ENCODE measurements at places on chromosomes 13 and 19.
A peak's percentile ranks its signal among the peaks of the same experiment; 100 is the strongest.

- peak; percentile 82 for DNase-seq
Measured at GRCh38 chr19:18160971-18161635, 8.1 kb downstream of the PIK3R2 start.

- DNase-seq = peak; percentile 48
Measured at GRCh38 chr13:91346850-91347201, 661 bp upstream of the MIR17HG start.

DNA sequence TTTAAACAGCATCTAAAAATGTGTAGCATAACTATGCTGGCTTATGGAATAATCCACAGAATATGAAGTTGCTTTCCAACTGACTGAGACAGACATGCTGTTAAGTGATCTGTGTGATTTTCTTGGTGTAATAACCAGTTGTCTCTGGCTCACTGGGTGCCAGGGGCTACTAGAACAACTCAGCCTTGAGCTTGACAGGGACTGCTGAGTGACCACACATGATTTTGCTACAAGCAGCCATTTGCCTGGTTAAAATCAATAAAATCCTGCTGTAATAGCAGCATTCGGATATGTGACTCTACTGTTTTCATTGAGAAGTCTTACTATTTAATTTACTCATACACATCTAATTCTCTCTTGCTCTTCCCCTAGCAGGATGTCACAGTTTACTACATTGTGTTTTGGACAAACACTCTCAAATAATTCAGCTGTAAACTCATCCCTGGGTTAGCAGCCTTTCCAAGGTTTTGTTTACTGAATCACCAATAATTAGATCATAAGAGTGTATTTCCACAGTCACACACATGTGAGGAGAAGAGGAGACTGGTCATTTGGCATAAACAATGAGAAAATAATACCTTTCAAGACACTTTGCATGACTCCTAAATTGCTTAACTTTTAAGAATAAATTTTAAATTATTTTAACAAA, 426.2 kb downstream of the PCDH9 start:
- DNase-seq = no peak

DNA sequence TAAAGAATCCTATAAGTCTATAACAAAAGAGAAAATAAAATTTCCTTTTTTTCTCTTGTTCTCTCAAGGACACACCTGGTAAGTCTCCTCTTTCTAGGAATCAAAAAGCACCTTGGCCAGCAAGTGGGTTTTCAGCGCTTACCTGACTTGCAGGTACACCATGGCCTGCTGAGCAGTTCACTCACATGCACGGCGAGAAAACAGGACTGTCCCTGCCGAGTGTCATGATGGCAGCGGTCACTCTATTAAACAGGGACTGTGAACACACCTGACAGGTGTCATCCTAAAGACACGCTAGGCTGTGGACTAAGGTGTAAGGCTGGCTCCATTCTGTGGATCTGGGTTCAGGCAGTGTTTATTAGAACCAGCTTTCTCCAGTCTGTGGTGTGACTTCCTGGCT, 170.2 kb downstream of the TEX29 start:
- no peak for DNase-seq

- no peak for DNase-seq
Measured at GRCh38 chr13:44013758-44014291, 134.1 kb downstream of the LACC1 start.

- no peak for DNase-seq
Measured at GRCh38 chr13:29892151-29892550, 41.7 kb upstream of the UBL3 start.

DNA sequence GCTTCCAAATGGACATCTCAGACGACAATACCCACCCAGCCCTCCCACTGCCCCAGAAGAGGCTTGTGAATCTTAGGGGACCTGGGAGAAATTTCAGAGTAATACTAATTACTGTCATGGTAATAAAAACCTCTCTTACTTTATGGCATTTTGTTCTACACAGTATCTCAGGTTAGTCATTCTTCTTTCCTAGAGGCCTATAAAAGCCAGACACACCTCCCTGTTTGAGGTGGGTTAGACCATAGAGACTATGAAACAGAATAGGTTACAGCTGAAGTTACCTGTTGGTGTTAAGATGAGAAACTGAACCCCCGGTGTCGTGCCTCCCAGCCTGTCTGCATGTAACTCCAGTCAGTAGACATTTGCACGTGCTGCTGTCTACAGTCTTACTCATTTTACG, 113.9 kb downstream of the SLC7A1 start:
- DNase-seq = no peak

GRCh38 chr19:53521373-53522202, 16.4 kb upstream of the ZNF331 start:
- peak; percentile 21 for DNase-seq

DNA sequence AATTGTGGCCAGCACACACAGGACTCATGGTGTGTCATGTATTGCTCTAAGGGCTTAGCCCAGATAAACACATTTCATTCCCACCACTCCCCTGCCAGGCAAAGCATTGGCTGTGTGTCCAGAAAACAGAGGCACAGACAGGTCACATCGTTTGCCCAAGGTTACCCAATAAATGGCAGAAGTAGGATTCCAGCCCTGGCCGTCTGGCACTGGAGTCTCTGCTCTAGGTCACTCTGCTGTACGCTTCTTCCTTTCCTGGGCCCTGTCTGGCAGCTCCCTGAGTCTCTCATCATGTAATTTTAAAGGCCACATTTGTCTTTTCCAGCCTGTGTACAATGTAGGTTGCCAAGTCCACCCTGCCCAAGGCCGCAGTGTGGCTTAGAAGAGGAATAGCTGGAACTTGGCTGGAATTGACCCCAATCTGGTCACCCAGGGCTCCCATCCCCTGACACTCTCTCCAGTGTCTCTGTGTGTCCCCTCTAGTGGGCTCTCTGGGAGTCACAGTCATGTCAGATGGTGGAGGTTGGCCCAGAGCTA, 264.5 kb upstream of the TSHZ3 start:
- DNase-seq = no peak

- no peak for DNase-seq
Measured at GRCh38 chr13:29858231-29858630, 7.8 kb upstream of the UBL3 start.

DNA sequence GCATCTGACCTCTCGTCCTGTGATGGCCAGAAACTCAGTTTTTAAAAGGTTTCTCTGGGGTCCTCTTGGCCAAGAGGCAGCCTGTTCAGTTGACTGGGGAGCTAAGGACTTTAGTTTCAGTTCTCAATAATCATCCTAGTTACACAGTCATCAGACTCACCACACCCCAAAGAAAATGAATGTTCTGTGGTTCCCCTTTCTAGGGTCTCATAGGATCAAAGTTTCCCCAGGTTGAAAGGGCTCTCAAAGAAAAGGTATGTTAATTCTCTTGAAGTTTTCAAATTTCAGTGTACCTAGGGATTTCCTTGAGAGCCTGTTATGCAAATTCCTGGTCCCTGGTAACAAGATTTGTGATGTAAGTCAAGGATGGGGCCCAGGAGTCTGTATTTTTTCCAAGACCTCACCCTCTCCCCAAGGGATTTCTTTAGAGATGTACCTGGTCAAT, 94.9 kb downstream of the FAM216B start:
- peak; percentile 23 for DNase-seq

DNA sequence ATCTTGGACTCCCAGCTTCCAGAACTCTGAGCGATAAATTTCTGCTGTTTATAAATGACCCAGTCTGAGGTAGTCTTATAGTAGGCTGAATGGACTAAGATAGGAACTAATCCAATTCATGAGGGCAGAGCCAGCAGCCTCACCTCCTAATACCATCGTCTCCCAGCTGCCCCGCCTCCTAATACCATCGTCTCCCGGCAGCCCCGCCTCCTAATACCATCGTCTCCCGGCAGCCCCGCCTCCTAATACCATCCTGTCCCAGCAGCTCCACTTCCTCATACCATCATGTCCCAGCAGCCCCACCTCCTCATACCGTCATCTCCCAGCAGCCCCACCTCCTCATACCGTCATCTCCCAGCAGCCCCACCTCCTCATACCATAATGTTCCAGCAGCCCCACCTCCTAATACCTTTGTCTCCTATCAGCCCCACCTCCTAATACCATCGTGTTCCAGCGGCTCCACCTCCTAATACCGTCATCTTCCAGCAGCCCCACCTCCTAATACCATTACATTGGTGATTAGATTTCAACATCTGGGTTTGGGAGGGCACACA, 2.4 kb upstream of the ARGLU1 start:
- peak; percentile 59 for DNase-seq

DNA sequence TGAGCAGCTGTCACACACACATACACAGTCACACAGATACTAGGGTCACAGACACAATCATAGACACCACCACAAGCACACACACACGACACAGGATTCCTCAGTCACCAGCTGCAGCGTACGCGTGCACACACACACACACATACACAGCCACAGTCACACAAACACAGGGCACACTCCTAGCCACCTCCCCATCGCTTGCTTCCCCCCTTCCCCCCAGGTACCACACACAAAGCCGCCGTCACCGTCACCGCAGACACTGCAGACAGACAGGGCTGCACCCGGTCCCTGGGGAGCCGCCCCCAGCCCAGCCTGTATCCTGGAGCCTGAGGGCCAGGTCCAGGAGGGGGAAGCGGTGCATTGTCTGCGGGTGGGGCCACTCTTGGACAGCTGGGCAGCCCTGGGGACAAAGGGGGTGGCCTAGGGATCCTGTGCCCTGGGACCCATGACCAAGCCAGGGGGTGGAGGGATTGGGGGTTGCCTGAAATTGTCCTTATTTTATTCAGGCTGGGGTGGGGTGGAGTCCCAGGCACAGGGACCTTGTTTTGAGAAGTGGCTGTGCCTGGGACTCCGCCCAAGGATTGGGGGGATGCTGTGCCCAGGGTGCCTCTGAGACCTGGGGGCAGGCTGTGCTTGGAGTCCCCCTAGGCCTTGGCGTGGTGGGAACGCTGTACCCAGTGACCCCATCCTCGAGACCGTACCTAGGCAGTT, 957 bp downstream of the NUMBL start:
- no peak for DNase-seq

- no peak for DNase-seq
Measured at GRCh38 chr19:38251564-38252051, 4.6 kb downstream of the PPP1R14A start.

GRCh38 chr13:50200569-50200968, 185.3 kb downstream of the KCNRG start:
- no peak for DNase-seq

GRCh38 chr19:35342430-35342829, 5.3 kb upstream of the FFAR1 start:
- no peak for DNase-seq

DNA sequence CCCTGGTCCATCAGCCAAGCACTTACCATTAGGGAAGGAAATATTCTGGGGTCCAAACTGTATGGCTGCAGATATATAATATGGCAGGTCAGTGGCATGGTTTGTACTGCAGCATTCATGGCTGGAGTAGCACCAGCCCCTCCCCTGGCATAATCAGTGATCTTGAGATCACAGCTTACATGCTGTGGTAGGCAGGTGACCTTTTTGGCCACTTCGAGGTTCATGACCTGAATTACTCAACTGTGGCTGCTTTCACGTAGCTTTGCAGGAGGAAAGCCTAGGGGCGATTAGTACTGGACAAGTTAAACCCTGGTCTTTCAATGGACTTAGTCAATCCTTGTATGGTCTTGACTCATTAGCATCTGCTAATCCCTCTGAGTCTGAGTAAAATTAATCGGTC, 169.8 kb downstream of the SPRY2 start:
- DNase-seq = no peak

GRCh38 chr19:861141-861755, 1.8 kb downstream of the CFD start:
- DNase-seq = no peak

GRCh38 chr13:44234566-44234965, 139.1 kb upstream of the SERP2 start:
- DNase-seq = no peak

- DNase-seq = no peak
Measured at GRCh38 chr19:44308011-44308410, 3.2 kb upstream of the ZNF235 start.

- no peak for DNase-seq
Measured at GRCh38 chr13:73224703-73225102, 165.9 kb downstream of the KLF5 start.

GRCh38 chr13:93534181-93534700, 307.6 kb downstream of the GPC6 start:
- DNase-seq = no peak
